ENCODE measurements at places on chromosomes 2 and 18.

DNA sequence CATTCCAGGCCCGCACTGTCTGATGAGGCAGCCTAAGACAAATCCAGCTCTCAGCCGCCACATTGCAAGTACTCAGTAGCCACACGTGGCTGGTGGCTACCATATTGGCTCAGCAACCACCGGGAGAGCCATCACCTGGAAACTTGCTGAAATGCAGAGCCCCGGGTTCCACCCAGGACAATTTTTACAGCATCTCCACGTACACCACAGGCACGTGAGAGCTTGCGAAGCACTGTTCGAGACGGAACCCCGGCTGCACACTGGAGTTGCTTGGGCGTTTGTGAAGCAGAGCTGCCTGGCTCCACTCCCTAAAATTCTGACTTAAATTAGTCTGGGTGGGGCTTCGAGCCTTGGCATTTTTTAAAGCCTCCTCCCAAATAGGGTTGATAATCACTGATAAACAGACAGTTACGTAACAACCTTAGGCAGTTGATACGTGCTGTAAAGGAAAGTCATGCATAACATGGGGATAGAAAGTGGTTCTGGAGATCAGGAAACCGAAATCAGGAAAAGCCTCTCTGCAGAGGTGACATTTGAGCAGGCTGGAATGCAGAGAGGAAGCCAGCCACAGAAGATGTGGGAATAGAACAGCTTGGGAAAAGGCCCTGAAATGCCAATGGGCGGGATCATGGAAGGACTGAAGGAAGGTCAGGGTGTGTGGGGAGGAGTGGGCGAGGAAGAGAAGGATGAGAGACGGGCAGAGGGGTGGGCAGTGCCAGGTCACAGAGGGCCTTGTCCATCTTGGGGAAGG lies 6.2 kb downstream of the ASAP2 start:
- no peak for DNase-seq

- no peak for DNase-seq
These were observed 111.4 kb downstream of the EIPR1 start for GRCh38 chr2:3265981-3266924.

DNA sequence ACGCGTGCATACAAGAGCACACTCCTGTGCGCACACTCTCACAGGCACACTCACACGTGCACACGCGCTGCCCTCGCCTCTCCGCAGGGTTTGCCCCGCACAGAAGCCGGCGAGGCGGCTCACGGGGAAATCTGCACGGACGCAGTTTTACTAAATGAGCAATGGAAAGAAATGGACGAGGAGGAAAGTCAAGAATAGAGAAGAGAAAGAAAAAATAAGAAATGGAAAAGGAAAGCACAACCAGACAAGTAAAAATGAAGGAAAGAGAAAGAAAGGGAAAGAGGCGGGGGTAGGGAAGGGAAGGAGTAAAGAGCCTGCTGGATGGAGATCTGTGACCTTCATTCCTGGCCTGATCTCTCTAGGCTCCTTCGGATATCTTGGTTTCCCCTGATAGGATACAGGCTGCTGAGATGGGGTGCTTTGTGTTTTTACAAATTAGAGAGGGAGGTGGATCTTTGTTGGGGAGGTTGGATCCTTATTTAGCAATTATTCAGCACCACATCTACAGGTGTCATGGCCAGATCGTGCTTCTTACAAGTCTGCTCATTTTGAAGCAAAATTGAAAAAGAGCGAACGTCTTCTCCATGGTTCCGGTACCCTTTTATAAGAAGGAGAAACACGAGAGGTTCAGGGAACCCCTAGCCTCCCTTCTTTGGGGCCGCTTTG lies 693 bp upstream of the LRP2 start:
- DNase-seq: no peak

DNA sequence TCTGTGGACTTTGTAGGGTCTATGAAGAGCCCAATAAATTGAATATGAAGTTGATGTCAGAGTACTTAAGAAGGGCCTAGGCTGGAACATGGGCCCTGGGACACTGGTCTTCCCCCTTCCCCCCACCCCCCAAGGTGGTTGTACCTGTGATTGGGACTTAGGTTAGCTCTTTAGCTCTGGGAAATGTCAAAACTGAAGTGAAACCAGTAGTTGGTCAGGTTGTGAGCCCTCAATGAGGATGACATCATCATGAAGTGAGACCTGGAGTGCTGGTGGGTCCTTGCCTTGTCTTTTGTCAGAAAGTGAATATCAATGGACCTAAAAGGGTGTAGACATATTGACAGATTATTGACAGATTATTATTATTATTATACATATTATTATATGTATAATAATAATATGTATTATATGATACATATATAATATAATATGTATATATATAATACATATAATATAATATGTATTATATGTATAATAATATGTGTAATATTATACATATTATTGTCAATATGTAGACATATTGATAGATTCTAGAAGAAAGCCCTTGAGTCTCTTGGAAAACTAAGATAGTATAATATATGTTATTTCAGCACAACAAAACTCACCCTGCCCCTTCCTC lies 5.4 kb downstream of the MARS2 start:
- DNase-seq: no peak

- peak; percentile 35 for DNase-seq
These were observed 217.9 kb upstream of the PID1 start for GRCh38 chr2:229489016-229489415.

DNA sequence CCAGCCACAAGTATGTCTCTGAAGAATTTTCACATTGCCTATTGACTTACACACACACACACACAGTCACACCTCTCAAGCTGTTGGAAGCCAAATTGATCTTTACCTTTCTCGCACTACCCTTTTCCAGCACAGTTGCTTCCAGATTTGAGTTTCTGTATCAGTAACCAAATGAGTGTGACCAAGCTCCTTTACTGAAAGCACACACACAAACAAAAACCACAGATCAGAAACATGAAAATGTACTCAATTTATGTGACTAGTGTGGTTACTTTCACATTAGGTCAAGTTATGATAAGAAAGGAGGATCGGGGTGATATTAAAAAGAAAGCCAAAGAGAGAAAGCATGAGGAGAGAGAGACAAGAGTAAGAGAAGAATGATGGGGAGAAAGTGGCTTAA lies 993.9 kb upstream of the POU3F3 start:
- no peak for DNase-seq

- no peak for DNase-seq
These were observed 1.5 kb downstream of the KIF1A start for GRCh38 chr2:240818293-240819125.

DNA sequence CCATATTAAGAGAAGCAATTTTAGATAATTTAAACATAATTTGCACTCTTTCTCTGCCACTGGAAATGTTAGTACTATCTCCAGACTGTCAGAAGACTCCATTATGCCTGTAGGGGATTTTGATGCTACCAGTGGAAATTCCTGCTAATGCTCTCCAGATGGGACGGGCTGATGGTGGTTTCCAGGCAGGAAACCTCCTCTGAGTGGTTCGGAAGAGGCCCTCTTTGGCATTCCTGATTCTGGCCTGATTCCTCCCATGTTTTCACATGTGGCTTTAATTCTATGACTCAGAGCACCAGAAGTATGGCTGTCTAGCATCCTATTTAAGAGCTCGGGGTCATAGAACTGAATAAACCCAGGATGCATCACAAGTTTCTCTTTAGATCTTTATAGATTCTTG lies 70.9 kb upstream of the ST6GAL2 start:
- DNase-seq: peak; percentile 96

- DNase-seq: no peak
These were observed 73.0 kb upstream of the CYRIA start for GRCh38 chr2:16738361-16739225.

GRCh38 chr2:62661263-62661635 lies 44.3 kb upstream of the EHBP1 start:
- no peak for DNase-seq

- no peak for DNase-seq
These were observed 55.9 kb downstream of the FEZ2 start for GRCh38 chr2:36541891-36542595.

DNA sequence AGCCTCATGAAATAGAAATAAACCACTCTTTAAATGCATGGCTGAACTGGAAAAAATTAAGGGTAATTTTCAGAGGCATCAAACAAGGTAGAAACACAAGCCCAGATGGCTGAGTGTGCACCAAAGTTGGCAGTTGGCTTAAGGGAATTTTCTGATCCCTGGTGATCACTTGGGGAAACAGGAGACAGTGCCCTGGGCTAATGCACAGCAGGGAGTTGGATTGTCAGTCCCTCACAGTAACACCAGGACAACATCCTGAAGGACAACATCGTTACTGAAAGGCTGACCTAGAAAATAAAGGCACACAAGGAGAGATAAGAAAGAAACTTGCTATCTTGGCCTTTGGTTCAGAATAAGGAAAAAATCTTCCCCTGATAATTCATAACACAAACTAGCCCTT lies 417.0 kb downstream of the SLC4A3 start:
- no peak for DNase-seq

GRCh38 chr2:1986598-1986997 lies 242.3 kb upstream of the PXDN start:
- no peak for DNase-seq

GRCh38 chr2:232492963-232493700 lies 5.5 kb upstream of the ECEL1 start:
- DNase-seq: no peak

- no peak for DNase-seq
These were observed 140.2 kb upstream of the NDUFV2 start for GRCh38 chr18:8962192-8962779.

- no peak for DNase-seq
These were observed 612.6 kb upstream of the ACVR2A start for GRCh38 chr2:147232225-147232669.

DNA sequence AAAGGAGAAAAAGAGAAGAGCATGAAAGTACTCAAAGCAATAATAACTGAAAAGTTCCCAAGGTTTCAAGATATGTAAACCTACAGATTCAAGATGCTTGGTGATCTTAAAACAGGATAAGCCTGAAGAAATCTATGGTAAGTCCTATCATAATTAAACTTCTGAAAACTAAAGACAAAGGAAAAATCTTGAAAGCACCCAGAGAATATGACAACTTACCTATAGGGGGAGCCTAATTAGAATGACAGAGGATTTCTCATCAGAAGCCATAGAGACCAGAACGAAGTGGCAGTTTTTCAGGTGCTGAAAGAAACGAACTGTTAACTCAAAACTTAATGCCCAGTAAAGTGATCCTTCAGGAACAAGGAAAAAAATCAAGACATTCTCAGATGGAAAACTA lies 59.7 kb downstream of the XDH start:
- no peak for DNase-seq

GRCh38 chr2:219648963-219649362 lies 21.5 kb downstream of the SLC4A3 start:
- no peak for DNase-seq

GRCh38 chr2:65314801-65315441 lies 87.3 kb downstream of the ACTR2 start:
- DNase-seq: no peak

DNA sequence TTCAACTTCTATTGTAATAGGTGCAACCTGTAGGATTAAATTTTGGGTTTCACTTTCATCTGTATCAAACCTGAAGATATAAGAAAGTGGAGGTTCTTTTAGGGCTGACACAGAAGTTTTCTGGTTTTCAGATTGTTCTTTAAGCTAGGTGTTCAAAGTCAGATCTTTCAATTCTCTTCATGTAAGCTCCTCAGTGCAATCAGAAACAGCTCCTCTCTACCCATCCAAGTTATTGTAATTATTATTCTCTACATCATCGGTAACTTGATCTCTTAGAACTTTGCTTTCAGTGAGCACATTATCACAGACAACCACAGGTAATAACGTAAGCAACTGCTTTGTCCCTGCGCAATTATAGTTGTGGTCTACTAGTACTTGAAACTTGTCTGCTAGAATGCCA lies 179.4 kb downstream of the MYCN start:
- no peak for DNase-seq

DNA sequence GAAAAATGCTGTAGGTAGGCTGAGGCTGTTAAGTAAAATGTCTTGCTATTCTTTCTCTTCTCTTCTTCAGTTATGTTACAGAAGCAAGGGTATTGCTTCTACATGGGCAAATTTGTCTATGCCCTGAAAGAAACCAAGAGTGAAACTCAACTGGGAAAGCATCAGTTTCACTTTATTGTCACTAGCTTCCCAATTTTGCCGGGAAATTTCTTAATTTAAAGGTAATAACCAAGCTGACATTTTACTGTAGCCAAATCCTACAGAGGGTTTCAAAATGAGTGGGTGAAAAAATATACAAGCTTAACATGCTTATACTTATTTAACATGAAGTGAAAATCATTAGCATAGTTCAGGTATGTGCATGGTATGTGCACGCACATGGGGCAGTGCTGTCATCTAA lies 3.2 kb downstream of the TANK start:
- DNase-seq: no peak

DNA sequence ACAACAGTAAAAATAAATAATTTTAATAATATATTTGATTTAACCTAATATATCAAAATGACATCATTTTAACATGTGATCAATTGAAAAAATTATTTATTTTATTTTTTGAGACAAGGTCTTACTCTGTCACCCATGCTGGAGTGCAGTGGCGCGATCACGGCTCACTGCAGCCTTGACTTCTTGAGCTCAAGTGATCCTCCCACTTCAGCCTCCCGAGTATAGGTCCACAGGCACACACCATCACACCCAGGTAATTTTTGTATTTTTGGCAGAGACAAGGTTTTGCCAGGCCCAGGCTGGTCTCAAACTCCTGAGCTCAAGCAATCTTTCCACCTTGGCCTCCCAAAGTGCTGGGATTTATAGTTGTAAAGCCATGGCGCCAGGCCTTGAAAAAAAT lies 126.7 kb upstream of the COPS8 start:
- no peak for DNase-seq

DNA sequence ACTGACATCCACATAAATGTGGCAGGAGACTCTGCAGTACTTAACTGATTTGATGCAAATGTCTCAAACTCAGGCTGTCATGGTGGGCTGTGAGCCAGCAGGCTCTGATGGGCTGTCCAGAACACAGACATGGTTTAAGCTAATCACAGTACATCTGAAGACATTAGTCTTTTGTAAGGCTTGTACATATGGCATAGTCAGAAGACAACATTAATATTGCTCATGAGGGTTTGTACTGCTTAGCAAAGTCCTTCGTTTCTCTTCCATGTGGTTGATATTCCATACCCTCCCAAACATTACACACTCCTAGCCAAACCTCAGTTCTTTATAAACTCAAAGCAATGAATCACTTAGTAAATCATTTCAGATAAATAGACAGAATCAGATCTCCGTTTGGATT lies 330.6 kb downstream of the RND3 start:
- no peak for DNase-seq

- no peak for DNase-seq
These were observed 84.2 kb downstream of the LRRFIP1 start for GRCh38 chr2:237711458-237712150.

DNA sequence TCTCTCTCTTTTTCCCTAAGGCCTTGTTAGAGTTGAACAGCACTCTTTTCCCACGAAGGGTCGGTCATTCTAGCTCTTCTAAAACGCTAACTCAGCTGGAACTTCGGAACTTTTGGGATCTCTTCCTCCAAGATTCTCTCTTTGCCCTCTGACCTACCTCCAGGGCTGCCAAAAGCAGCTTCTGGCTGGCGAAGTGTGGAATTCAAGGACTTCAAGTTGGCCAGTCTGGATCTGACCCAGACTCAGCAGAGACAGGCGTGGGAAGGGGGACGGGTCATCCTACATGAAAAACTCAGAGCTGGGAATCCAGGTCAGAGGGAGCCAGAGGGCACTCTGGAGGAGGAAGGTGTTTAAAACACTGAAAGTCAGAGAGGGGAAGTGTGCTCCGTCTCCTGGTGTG lies 305.5 kb upstream of the HDAC4 start:
- no peak for DNase-seq
